HS-27A (cell line): ENCODE measurements at places on chromosomes 6 and 20.

DNA sequence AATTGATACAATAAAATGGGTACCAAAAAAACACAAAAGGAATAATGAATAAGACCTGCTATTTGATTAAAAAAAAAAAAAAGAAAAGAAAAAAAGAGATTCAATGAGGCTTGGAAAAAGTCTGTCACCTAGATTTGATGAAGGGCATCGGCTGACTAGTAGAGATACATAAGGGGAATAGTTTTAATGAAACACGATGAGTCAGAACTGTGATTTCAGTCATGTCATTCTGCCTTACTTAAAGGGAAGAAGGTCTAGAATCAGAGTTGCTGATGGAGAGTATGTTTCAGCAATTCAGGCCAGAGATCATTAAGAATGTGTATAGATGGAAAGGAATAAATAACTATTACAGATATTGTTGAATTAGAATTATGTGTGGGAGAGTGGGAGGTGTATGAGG is 565.9 kb upstream of the RNF217 start:
- no peak for DNase-seq

DNA sequence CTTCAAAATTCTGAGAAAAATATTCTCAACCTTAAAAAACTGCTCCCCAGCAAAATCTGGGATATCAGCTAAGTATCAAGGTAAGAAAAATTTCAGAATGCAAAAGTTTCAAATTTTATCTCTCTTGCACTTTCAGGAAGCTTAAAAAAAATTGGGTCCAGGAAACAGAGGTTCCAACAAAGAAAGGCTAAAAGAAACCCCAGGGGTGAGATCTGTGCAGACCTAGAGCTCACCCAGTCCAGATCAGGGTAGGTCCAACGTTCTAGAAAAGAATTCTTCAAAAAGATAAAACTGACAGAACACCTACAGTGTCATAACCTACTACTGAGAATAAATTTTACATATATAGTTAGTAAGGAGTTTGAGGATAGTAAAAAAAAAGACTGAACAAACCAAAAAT is 23.5 kb downstream of the ILRUN start:
- DNase-seq = no peak

DNA sequence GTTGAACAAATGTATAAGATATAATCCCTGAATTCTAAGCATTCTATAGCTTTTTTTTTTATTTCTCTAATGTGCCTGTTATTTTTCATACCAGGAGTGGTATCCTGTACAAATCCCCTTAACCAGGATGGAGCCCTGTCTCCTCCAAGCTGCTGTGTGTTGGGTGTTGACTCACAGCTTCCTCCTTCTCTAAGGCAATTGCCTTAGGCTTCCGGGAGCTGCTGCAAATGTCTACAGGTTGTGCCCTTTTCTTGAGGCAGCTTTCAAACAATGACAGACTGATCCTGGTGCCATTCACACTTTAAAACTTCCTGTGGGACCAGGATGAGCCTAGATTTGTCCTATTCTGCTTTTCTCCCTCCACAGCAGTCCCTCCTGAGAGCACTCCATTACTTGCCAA is 173.2 kb downstream of the BTBD3 start:
- no peak for DNase-seq

- no peak for DNase-seq
Observed at GRCh38 chr6:1809291-1809988, 199.7 kb downstream of the FOXC1 start.

DNA sequence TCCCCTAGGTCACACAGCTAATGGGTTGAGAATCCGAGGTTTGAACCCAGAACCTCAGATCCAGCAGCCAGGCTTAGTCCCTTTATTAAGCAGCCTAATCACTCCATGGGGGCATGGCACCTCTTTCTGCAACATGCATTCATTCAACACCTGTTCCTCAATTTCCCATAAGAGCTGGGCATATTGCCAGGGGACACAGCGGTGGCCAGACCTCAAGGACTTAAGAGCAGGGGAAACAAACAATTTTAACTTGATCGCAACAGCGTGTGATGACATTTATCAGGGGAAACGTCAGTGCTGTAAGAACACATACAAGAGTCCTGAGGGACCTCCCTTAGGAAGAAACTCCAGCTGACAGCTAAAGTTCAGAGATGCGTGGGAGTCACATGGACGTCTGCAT is 267.4 kb upstream of the CDH4 start:
- DNase-seq = no peak

- no peak for DNase-seq
Observed at GRCh38 chr6:36519352-36519751, 27.9 kb downstream of the STK38 start.

DNA sequence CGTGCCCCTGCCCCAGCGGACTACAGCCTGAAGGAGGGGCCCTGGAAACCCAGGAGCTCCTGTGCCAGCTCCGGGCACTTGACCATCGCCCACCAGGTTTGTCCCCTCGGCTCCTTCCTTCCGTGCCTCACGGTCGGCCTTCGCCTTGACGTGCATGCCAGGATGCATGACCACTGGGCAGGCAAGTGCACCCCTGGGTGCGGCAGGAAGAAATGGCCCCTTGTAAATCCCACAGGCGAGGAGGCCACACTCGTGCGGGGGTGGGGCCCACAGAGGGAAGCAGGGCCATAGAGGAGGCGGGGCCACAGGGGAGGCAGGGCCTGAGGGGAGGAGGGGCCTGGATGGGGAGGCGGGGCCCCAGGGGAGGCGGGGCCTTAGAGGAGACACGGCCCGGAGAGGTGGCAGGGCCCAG is 81.7 kb downstream of the YTHDF1 start:
- no peak for DNase-seq

DNA sequence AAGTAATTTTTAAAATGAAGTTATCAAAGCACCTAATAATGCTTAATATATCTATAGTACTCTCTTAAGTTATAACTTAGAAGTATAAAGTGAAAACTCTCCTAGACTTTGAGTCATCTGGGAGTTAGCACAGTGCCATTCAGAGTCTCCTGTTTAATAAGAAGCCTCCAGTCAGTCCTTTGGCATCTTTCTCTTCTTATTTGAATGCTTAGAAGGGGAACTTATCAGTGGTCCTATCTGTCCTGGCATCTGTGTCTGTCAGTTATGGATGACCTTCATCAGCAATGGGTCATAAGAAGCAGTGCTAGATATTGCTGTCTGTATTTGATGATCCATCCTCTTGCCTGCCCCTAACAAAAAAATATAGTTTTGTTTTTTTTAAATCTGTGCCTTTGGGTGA is 15.2 kb downstream of the TMEM200A start:
- DNase-seq = no peak

DNA sequence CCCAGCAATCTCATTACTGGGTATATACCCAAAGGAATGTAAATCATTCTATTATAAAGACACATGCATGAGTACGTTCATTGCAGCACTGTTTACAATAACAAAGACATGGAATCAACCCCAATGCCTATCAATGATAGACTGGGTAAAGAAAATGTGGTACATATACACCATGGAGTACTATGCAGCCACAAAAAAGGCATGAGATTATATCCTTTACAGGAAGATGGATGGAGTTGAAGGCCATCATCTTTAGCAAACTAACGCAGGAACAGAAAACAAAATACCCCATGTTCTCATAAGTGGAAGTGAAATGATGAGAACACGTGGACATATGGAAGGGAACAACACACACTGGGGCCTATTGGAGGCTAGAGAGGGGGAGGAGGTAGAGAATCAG is 115.7 kb downstream of the NUS1 start:
- DNase-seq = no peak

- no peak for DNase-seq
Observed at GRCh38 chr20:2385496-2385895, 4.8 kb downstream of the TGM6 start.

GRCh38 chr6:31399589-31400466 is 3.6 kb upstream of the MICA start:
- DNase-seq = peak; percentile 84

- no peak for DNase-seq
Observed at GRCh38 chr6:105280033-105280432, 100.2 kb upstream of the POPDC3 start.

DNA sequence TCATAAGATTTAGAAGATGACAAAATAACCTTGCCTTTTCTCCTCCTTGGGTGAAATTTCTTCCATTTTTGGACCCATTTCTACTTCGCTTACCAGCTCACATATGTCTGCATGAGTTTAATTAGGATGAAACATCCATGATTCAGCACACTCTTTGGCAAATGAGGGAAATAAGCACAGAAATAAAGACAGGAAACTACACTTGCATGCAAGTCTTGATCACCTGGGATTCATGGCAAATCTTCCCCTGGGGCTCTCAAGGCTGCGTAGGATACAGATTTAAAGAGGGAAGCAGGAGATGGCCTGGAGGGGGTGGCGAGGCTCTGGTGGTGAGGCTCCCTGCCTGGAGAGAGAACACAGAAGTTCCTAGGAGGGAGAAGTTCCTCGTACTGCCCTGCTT is 147.8 kb downstream of the EDN3 start:
- DNase-seq = no peak

DNA sequence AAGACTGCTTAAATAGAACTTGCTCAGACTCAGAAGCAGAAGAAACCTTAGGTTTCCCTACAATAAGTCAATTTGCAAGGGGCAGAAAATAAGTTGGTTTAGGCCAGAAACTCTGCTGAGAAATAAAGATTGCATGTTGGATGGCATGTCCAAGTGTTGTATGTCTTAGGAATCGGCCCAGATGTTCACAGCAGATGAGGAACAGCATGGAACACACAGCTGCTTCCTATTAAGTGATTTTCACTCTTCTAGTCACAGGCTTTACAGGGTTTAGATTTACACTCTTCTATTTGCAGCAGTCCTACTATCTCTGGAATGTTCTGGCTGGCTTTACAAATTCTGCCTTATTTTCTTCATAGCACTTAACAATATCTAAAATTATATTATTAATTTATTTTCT is 3.2 kb downstream of the ZKSCAN4 start:
- no peak for DNase-seq

- peak; percentile 93 for DNase-seq
Observed at GRCh38 chr20:11229772-11230171, 556.0 kb upstream of the JAG1 start.

DNA sequence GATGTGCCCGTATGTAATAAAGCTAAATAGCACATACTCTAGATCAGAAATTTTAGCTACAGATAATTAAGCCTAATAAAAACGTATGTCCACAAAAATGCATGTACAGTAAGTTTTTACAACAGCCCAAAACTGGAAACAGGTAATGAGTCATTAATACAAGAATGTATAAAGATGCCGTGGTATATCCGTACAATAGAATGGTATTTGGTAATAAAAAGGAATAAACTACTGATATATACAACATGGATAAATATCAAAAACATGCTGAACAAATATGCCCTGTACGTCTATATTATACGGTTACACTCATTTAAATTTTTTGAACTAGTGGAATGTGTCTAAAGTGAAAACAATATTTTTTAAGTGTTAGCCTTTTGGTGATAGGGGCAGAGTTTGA is 128.2 kb upstream of the ADGRB3 start:
- no peak for DNase-seq
